RWPE2 (cell line): ENCODE measurements at places on chromosomes 2 and 18.

DNA sequence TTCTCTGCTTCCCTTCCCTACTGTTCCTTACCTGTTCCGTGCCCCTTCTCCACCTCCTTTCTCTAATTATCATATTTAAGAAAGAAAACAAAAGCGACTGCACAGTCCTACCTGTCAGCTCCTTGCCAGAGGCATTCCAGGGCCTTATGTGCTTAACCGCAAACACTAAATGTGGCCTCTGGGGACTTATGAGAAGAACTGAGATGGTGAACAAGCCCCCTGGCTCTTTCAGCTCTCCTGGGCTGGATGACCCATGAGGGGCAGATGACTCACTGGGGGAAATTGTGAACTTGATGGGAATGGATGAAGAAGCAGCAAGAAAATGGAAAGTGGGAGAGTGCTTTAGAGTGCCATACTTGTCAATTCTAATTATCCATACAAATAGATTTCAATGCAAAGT lies 106.3 kb upstream of the LYPD1 start:
- DNase-seq: no peak

DNA sequence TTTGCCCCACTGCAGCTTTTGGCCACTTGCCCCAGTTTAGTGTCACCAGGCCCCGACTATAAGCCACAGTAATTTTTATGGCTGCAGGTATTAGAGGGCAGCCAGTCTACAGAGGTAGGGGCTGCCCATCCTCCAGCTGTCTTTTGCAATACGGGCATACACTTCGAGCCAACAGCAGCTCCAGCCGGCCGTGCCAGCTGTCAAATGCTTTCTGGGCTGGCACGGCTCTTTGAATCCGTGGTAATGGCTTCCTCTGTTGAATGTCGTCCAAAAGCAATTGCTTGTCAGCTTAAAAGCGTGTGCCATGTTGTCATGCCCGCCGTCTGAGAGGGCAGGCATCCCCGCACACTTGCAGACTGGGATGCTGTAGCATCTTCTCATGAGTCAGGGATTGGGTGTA lies 41.3 kb downstream of the BCL2L11 start:
- no peak for DNase-seq

DNA sequence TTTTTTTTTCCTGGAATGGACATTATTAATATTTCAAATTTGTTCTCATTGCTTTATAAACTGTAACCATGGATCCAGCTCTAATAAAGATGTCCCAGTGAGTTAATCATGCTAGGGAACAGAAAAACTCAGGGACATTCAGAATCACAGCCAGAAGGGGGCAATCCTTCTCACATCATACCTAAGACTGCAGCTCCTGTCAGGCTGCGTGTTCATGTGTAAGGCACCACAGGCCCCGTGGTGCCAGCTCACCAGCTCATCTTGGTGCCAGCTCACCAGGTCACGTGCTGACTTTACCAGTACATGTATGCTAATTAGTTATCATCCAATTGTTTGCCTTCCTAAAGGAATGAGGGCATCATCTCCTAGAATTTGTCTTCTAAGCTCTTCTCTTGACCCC lies 84.7 kb upstream of the NEDD4L start:
- no peak for DNase-seq

GRCh38 chr2:129396980-129397599 lies 582.4 kb upstream of the RAB6C start:
- no peak for DNase-seq

DNA sequence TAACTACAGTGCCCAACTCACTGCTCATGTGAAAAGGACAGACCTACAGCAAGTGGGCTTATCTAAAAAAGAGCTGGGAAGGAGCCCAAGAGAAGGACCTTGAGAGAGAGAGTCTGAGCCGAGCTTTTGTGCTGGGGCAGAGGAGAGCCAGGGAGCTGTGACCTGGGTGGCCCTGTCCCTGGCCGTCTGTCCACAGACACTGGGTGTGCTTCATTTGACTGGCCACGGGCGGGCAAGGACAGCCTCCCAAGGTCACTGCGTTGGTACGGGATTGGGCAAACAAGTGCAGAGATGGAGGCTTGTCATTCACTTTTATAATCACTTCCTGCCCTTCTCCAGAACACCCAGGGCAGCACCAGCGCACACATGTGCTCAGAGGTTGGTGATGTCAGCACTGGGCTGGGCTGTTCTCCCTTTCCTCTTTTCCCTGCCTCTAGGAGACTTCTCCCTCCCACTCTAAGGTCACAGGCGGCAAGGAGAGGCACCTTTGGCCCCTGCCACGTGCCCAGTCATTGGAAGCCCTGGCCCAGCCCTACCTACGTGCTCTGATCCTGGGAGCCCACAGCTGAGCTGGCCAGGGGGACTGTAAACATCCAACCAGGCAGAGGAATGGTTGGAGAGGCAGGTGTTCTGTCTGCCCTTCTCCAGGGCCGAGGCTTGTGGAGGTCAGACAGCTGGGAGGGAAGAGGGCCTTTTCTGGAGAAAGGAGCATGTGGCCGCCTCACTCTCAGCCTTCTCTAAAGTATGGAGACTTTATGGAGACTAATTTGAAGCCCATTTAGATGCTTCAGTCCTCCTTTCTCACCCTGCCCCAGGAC lies 6.4 kb upstream of the PSD4 start:
- no peak for DNase-seq

DNA sequence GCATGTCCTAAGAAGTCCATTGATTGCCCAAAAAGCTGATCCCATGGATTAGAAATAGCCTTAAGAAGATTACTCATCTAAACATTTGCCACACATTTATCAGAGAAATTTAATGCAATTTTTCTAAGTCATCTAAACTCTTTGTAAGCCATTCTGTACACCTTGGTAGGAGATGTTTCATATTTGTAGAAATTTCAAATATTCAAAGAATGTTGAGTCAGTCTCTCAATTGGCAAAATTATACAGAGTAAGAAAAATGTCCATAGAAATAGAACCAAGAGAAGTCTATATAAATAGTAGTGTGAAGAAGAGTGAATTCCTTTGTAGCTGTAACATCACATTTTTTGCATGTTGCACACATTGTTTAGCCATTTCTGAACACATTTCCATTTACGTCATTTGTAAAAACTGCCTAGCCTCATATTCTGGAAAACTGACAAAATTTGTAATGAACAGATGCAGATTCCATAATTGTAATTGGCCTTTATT lies 128.6 kb downstream of the MSTN start:
- no peak for DNase-seq

DNA sequence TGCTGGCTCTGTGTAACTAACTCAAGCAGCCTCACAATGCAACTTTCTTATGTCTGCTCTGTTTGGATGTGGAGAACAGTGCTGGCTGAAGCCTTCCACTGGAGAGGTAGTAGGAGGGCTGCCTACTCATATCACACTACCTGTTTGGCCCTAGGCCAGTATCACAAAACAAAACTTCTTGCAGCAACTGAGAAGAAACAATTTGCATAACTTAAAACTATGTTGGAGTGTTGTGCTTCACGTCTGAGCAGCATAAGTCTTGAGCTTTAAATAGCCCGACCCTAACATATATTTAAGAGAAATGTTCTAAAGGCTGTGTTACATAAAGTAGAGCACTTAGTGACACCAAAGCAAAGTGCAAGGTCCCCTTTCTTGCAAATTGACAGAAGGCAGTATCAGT lies 204.9 kb upstream of the ACVR2A start:
- no peak for DNase-seq

GRCh38 chr18:57444301-57444759 lies 9.2 kb downstream of the ONECUT2 start:
- DNase-seq: no peak

DNA sequence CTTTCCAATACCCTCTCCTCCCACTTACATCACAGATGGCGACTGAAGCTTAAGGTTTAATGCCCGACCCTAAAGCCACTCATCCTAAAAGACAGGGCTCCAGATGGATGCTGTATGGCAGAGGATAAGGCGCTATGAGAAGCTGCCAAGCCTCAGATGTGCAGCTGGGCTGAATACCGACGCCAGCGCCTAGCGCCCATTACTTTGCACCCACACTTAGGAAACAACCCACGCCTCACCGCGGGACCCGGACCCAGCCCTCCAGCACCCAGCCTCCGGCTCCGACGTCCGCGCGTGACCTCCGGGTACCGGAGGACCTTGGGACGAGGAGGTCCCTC lies 335 bp downstream of the TRAK2 start:
- DNase-seq: no peak

DNA sequence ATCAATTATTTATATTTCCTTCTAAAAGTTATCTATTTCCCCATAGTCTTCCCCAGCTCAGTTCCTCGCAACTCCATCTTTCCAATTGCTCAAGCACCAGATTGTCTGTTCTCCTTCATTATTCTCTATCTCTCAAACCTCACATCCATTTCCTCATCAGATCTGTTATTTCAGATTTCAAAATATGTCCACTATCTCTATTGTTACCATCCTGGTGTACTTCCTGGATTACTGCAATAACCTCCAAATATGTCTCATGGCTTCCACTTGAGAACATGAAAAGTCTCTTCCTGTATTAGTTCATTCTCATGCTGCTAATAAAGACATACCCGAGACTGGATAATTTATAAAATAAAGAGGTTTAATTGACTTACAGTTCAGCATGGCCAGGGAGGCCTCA lies 641.7 kb upstream of the ZEB2 start:
- no peak for DNase-seq

DNA sequence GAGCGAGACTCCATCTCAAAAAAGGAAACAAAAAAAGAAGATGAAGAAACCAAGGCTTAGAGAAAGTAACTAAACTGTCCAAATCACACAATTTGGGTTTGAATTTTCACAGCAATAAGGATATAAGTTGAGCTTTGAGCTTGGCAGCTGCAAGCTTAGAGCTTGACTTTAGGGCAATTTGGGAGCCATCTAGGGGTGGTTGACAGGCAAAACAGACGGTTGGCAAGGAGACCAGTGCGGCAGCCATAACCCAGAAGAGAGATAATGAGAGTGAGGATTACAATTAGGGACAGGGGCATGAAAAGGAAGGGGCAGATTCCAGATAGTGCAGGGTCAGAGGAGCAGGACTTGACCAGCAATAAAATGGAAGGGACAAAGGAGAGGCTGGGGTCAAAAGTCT lies 382.2 kb upstream of the HNRNPA3 start:
- DNase-seq: no peak

- DNase-seq: no peak
Observed at GRCh38 chr2:150465703-150466569, 21.5 kb downstream of the RND3 start.

- no peak for DNase-seq
Observed at GRCh38 chr18:79329786-79330185, 65.9 kb upstream of the NFATC1 start.

DNA sequence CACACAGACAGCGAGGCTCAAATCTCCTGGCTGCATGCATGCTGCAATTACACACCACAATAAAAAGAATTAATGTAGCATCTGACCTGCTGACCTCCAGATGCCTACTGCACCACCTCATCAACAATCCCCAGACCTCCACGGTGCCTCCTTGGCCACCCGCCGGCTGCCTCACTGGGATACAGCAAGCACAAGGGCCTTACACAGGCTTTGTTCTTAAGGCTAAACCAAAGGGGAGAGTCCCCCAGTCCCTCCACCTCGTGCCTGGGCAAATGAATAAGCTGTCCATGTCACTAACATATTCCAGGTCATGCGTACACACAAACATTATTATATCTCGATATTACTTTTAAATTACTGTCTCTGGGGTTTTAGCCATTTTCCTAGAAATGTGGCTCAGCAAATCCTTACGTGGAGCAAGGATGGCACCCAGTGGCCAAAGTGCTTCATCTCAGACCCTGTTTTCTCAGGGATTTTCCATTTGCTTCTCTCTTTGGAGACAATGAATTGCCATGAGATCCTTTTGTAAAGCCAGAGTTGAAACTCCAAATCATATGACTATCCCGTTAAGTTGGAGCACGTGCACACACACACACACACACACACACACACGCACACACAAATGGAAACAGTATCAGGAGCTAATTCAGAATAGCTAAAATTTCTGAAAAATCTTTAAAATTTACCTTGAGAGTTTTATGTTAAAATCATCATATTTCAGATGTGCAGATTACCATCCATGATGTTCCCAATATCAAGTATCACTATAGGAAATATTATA lies 313.8 kb downstream of the PDE11A start:
- DNase-seq: no peak

GRCh38 chr18:7568426-7568825 lies 1.3 kb downstream of the PTPRM start:
- peak; percentile 66 for DNase-seq

DNA sequence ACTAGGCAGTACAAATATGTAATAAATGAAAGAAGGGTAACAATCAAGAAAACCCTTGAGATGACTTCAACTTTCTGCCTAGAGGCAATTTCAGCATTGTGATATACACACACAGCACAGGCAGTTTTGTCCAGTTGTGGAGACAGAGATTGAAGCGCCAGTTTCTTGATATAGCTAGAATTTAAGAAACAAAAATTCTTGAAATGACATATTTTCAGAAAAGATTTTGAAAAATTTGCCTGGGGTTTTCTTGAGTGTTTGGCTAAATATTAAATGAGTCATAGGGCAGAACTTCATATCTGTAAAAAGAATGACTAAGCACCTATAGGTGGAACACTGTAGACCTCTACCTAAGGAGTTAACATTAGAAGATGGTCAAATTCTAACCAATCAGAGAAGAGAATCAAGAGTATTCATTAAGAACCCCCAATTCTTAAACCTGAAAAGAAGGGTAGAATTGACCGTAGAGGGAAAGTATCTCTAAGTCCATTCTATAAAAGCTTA lies 1266.8 kb upstream of the TMEFF2 start:
- no peak for DNase-seq

DNA sequence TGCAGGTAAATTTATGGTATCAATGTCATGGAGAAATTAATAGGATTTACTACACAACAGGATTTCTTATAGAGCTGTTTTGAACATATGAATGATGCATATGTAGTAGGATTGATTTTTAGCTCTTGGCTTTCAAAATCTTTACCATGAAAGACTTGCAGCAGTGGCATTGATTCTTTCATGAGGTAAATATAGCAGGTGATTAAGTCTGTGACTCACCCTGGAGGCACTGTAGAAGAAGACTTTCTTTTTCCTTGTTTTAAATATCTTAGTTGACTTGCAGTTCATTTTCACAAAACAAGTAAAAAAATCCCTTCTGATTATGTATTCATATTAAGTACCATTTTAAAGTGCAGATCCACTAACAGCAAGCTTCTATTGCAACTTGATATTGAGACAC lies 463.0 kb downstream of the FBXO15 start:
- DNase-seq: no peak

DNA sequence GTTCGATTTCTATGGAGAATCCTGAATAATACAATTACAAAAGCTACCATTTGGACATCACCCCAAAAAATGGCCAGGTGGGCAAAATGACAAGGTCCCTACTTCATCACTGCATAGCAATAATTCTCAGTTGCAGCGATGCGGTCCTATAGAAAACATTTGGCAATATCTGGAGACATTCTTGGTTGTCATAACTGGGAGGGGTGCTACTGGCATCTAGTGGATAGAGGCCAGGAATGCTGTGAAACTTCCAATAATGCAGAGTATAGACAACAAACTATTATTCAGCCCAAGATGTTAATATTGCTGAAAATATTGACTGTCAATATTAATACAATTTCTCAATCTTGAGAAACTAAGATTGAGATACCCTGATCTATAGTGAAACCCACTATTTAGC lies 637.8 kb upstream of the PKDCC start:
- DNase-seq: no peak

- no peak for DNase-seq
Observed at GRCh38 chr2:201072201-201072530, 365 bp downstream of the NDUFB3 start.
